ENCODE measurements at places on chromosomes 3 and 15.

DNA sequence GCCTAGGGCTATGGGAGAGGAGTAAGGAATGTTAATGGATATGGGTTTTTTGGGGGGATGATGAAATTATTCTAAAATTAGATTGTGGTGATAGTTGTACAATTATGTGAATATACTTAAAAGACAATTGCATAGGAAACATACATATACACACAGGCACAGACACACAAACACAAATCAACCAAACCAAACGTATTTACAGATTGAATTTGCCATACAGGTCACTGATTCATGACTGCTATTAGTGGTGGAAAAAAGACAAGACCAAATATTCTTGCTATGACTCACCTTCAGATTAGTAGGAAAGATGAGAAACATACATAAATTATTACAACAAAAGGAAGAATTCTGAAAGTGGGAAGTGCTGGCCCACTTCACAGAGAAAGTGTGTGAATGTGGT lies 85.3 kb downstream of the C3orf38 start:
- no peak for DNase-seq

- DNase-seq = peak; percentile 88
These were observed 31.1 kb upstream of the HHATL start for GRCh38 chr3:42733501-42734262.

- peak; percentile 35 for DNase-seq
These were observed at the start of gene ACAD11 for GRCh38 chr3:132659365-132660051. Gene ACAD11 (minus strand): TSS chr3:132659809. CDS start chr3:132659751, 58 bp downstream.

DNA sequence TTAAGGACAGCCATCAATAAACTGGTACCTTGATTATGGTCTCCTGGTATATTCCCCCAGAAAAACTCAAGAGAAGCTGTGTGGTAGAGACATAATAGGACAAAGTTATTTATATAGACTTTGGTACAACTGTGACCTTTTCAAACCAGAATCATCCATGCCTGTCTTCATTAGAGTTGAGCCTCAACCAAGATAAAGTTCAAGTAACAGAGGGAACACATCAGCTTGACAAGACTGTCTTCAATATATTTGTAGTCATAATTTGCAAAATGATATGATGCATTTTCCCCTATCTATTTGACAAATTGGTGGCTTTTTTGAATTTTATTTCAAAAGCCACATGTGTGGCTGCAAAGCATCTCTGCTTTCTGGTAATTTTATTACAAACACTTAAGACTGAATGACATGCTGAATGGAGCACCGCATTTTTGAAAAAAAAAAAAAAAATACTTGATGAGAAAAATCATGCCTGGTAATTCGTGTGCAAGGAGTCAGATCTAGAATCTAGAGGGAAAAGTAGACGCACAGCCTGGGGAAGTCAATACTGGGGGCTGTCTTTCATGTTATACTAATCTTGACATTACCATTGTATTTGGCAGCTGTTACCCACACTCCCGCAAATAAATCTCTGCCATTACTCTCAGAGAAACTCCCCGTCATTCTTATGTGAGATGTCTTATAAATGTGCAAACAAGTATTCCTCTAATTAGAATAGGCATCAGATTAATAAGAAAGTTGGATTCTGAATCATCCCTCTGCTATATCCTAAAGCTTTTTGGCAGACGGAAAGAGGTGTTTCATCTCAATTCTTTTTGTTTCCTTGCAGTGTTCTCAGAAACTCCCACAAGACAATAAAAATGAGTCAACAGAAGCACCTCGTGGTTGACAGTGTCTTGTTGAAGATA lies 554.8 kb upstream of the CBLB start:
- DNase-seq = no peak

- DNase-seq = no peak
These were observed 15.5 kb downstream of the SLC25A26 start for GRCh38 chr3:66236281-66236680.

DNA sequence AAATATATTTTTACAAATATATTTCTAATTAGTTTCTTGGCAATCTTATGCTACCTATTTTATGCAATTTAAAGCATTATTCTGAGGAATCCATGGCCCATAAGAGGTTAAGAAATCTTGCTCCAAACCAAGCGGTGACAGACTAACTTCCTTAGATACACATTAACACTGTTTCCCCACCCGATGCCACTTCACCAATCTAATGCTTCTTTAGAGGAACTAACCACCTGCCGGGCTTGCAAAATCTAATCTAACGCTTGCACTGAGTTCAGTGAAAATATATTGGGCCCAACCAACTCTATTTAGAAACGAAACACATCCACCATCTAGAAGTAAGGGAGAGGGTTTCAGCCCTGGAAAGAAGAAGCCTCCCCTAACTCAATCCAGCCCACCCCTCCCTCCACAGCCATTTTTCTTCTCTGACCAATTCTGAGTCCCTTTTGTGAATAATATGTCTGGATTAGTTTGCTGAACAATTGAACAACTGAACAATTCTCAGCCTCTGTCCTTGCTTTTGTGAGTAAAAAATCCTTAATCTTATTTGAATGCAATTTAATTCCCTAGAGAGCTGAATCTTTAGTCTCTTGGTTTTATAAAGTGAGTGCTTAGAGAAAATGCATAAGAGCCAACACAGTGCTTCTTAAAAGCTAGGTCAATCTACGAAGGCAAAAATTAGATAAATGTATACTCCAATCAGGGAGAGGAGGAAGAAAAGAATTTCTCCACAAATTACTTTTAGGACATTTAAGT lies 150.4 kb upstream of the ADAMTS9 start:
- DNase-seq = no peak

DNA sequence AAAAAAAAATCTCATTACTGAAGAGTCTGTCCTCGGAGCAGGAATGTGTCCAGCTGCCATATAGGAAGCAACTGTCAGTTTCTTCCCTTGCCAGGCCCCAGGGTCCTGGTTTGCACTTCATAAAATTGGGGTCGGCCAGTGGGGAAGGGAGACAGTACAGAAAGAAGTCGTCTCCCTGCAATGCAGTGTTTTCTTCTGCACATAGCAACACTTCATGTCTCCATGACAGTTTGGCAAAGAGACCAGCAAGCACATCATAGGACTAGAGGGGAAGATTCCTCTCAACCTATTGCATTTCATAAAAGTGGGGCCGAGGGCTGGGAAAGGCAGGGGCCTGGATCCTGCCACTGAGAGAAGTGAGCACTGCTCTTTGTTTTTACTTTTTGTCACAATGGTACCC lies 138.2 kb upstream of the HACD2 start:
- no peak for DNase-seq

- no peak for DNase-seq
These were observed 143.2 kb upstream of the HACD2 start for GRCh38 chr3:123728014-123728413.

- DNase-seq = no peak
These were observed 86.1 kb downstream of the ATP10A start for GRCh38 chr15:25777037-25777436.

GRCh38 chr15:100597862-100598261 lies 4.1 kb downstream of the LINS1 start:
- no peak for DNase-seq

GRCh38 chr15:41921639-41922038 lies 27.8 kb upstream of the SPTBN5 start:
- no peak for DNase-seq

GRCh38 chr15:60391722-60392315 lies 6.0 kb downstream of the ANXA2 start:
- no peak for DNase-seq

DNA sequence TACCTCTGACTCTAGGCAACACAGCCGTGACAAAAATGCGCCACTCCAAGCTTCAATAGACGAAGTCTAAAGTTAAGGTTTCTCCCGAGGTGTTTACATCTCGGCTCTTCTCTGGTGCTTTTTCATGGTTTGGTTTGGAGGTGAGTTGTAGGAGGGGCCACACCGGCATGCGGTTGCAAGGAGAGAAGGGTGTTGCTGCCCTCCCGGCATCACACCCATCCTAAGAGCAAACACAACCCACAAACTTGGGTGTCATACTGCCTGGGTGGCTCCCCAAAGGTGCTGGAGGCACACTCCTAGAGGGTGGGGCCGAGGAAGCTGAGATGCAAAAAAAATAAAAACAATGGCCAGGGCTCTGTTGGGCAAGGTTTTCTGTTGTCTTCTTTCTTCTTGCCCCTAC lies 225.2 kb upstream of the ICE2 start:
- DNase-seq = no peak

DNA sequence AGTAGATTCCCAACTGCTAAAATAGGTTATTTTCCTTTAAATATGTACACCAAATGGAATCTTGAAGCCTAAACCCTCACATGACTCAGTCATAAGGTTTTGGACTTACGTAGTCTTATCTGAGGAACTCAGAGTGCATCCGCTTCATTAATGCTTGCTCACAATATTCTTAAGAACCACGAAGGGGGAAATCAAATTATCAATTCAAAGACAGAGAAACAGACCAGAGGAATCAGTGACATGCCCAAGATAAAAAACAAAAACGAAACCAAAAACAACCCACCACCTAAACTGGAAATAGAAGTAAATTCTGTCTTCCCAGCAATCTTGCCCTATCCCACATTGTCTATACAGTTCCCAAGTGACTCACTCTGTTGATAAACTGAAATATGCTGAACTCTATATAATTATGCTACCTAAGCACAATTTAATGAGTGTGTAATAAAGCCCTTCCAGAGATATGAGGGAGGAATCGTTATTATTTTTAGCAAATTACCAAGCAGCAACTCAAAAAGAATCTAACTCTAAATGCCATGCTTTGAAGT lies 135.4 kb upstream of the CBLB start:
- DNase-seq = no peak

DNA sequence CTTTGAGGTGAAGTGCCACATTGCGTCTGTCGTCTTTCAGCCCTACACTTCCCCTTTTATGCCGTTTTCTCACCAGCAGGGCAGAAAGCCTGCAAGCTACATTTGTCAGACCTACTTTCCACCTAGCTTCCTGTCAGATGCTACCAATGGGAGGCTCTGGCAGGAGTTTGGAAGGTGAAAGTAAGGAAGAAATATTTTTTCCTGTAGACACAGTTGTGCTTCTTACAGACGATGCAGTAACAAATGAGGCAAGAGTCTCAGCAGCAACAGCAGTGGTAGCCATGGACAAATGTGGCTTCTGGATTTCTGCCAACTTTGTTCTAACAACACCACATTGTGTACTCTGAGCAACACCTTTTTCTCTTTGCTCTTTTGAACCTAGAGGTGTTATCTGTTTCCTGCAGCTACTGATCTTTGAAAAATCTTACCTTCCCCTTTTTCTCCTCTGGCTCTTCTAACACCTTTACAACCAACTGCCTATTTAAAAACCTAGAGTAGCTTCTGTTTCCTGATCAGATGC lies 70.6 kb upstream of the STT3B start:
- peak; percentile 34 for DNase-seq

DNA sequence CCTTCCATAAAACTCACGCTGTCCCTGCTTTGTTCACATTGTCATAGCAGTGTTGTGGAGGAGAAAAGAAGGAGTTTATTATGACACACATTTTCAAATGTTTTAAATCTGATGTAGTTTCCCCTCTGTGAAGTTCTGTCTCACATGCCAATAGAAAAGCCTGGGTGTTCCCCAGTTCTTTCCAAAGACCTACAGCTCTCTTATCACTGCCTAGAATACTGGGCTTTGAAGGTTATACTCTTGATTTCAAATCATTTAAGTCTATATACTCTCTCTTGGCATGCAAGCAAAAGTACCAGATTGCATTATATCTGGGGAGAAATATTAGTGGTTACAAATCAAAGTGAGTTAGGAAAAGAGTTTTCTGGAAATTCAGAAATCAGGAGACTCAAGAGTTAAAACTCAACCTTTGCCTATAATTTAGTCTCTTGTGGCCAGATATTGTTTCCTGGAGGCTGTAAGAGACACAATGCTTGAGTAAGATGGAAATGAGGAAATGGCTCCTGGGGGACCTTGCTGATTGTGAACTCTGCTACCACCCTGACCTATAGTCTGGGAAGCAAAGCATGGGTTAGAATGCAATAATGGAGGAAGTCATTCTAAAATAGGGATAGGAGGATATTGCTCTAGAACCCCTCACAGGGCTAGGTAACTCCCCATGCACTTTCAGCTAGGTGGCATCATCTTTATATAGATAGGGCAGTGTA lies 182.8 kb downstream of the KCNAB1 start:
- no peak for DNase-seq

GRCh38 chr3:140588558-140588957 lies 89.3 kb upstream of the TRIM42 start:
- DNase-seq = no peak

GRCh38 chr3:21718161-21718765 lies 32.7 kb downstream of the ZNF385D start:
- no peak for DNase-seq

- DNase-seq = no peak
These were observed 29.7 kb downstream of the VGLL3 start for GRCh38 chr3:86961297-86961696.

GRCh38 chr15:95162069-95162468 lies 930.7 kb downstream of the MCTP2 start:
- no peak for DNase-seq

DNA sequence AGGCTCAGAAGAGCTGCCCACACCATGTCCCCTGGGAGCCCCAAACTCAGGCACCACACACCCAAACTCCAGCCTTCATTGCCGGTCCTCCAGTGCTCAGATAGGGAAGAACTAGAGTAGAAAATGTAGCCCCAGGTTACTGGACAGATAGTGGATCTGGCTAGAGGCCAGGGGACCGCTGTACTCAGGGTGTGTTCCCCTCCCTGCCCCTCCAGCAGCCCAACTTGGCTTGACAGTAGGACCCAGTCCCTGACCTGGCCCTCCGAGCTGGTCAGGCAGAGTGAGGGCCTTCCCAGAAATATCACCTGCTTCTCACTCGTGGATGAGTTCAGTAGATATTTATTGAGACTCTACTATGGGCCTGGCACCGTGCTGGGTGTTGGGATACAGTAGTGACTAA lies 100.0 kb downstream of the CORO2B start:
- DNase-seq = no peak

GRCh38 chr3:88307666-88308065 lies 157.9 kb downstream of the C3orf38 start:
- DNase-seq = no peak

GRCh38 chr3:133489466-133490085 lies 83.9 kb upstream of the CDV3 start:
- DNase-seq = no peak

DNA sequence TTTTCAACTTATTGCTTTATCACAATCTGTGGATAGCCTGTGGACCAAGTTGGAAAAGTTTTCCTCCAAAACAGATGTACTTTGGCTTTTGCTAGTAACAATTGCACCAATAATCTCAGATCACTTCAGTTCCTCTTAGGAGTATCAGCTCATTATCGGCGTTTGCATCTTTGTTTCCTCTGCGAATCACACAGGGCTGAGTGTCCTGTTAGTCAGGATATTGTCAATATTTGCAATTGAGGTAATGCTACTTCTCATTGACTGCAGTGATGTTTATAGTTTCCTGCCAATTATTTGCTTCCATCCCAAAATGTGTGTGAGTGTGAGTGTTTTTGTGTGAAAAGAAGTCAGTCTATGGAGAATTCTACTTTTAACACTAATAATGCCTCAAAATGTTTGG lies 545.0 kb downstream of the SI start:
- DNase-seq = peak; percentile 68

DNA sequence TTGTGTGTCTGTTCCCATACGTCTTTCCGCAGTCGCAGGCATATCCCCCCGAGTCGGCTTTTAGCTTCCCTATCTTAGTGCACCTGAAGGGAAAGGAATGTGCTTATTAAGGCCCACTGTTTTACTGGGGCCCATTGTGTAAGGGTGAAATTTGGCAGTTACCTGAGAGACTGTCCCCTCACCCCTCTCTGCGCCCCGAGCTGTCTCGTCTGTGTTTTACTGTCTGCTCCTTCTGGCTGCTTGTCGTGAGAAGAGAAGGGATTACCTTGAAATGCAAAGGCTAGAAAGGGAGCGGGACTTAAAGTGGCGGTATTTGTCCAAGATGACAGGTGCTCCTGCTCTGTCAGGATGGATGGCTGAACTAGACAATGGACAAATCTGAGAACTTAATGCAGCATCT lies 233.0 kb upstream of the POU1F1 start:
- DNase-seq = no peak

- DNase-seq = no peak
These were observed 23.3 kb downstream of the GRIP2 start for GRCh38 chr3:14516738-14517345.

Data from NCI-H2029 (cell line).